ENCODE measurements at places on chromosomes 1 and 21. TPM values are rescaled to one million over a fixed set of nuclear protein-coding genes. Genes with fewer than 3 reads are reported as not detected.
A peak's percentile ranks its signal among the peaks of the same experiment; 100 is the strongest.

- no peak for DNase-seq
- peaks cover 5% of the 10 kb centered on the region for H3K36me3 ChIP-seq
- no peaks in the 10 kb centered on the region for H3K27me3 ChIP-seq
- H3K4me1 ChIP-seq: peaks cover 28% of the 10 kb centered on the region
- no peak overlapping the region for H3K4me3 ChIP-seq
These were observed 12.9 kb downstream of the DPYD start for GRCh38 chr1:97907886-97908285.

DNA sequence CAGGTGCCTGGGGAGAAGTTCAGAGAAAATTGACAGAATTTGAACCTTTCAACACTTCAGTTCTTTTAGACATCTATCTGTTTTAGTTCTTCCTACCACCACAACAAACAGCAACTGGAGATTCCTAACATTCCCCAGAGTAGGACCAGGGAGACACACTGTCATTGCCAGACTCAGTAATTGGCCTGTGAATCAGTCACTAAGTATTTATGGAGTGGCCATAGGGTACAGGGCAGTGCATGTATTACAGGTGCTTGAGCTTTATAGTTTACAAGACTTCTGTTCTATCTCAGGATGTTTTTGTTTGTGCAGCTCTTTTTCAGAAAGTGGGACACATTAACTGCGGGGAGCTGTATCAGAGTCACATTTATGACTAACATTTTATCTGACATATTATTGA is 1.7 kb downstream of the CDC14A start:
- peaks cover 51% of the 10 kb centered on the region for H3K4me1 ChIP-seq
- H3K27ac ChIP-seq: peak overlapping the region; percentile 92
- H3K27me3 ChIP-seq: no peaks in the 10 kb centered on the region
- H3K4me3 ChIP-seq: peak overlapping the region; percentile 86
- H3K36me3 ChIP-seq: peaks cover 28% of the 10 kb centered on the region

DNA sequence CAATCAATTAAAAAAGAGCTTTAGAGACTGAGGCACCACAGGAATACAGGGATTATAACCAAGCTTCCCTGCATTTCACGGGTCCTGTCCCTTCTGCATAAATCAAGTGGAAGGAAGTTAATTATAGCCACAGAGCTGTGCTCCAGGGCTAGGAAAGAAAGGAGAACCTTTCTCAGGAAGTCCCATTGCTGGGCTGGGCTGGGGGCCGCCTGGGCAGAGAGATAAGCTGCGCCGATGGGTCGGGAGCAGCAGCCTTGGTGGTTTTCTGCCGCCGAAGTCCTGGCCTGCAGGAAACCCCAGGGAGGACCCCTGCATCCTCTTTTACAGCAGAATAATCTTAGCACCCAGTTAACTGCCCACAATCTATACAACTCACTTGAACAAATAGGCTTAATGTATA is 12.6 kb upstream of the CD34 start:
- no peak overlapping the region for H3K4me3 ChIP-seq
- no peak for DNase-seq
- H3K4me1 ChIP-seq: no peaks in the 10 kb centered on the region
- H3K27me3 ChIP-seq: peaks cover 21% of the 10 kb centered on the region
- no peak overlapping the region for H3K27ac ChIP-seq

GRCh38 chr1:201016211-201016651 is 7.3 kb downstream of the KIF21B start:
- H3K36me3 ChIP-seq: peaks cover 25% of the 10 kb centered on the region
- peak overlapping the region; percentile 90 for H3K27ac ChIP-seq
- peak overlapping the region; percentile 55 for H3K4me3 ChIP-seq
- H3K4me1 ChIP-seq: peaks cover 89% of the 10 kb centered on the region

- peaks cover 8% of the 10 kb centered on the region for H3K4me1 ChIP-seq
- H3K36me3 ChIP-seq: no peaks in the 10 kb centered on the region
- no peak for DNase-seq
- H3K27me3 ChIP-seq: no peaks in the 10 kb centered on the region
These were observed 130.3 kb upstream of the ATP1A1 start for GRCh38 chr1:116242741-116243140.

GRCh38 chr1:11610629-11611180 is 43.5 kb downstream of the FBXO2 start:
- H3K27ac ChIP-seq: no peak overlapping the region
- no peak for DNase-seq
- H3K4me3 ChIP-seq: no peak overlapping the region
- no peaks in the 10 kb centered on the region for H3K4me1 ChIP-seq
- H3K36me3 ChIP-seq: no peaks in the 10 kb centered on the region
- H3K27me3 ChIP-seq: peaks cover 7% of the 10 kb centered on the region

Gene CR1L
- not detected for total RNA-seq

Gene RBM11
- 6.3 TPM for total RNA-seq
